Fibroblast of skin of back (primary cell): ENCODE measurements at places on chromosomes 2 and 18.
A peak's percentile ranks its signal among the peaks of the same experiment; 100 is the strongest.

DNA sequence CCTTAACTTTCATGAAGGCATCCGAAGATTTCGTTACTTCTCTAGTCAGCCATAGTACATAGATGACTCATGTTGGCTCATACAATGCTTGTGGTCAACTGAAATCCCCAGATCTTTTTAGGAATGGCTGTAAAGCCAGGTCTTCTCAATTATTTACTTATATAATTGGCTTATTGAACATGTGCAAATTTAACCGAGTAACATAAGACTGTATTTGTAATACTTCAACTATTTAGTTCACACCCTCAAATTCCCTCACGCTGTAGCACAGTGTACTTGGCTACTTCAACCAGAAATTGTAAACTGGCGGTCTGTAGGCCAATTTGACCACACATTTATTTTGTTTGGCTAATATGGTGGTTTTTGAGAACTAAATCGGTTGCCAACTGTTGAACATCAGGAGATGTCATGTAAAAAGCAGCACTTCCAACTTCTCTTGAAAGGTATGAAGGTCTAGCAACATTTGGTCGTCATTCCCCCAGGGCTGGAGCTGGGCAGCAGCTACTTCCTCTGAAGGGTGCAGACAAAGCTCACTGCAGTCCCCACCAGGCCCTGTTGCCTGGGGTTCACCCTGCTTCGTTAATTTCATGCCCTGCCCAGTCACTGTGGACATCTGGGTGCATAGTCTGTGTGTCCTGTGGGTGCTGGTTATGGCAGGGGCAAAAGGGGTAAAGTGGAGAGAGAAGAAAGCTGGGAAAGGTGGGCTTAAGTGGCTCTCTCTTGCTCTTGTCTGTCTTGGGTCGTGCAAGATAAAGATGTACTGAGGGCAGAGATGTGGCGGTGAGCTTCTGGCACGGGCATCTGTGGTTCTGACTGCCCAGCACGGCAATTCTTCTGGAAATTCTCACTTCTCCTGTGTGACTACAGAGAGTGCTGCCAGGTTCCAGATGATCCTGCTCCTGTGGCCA, 3.2 kb upstream of the SH3RF3 start:
- peak; percentile 96 for DNase-seq

GRCh38 chr2:237096201-237096600, 10.5 kb downstream of the COPS8 start:
- no peak for DNase-seq

- peak; percentile 22 for DNase-seq
Measured at GRCh38 chr2:165406173-165406572, 63.3 kb upstream of the CSRNP3 start.

- no peak for DNase-seq
Measured at GRCh38 chr18:63850636-63851035, 36.9 kb upstream of the SERPINB2 start.

DNA sequence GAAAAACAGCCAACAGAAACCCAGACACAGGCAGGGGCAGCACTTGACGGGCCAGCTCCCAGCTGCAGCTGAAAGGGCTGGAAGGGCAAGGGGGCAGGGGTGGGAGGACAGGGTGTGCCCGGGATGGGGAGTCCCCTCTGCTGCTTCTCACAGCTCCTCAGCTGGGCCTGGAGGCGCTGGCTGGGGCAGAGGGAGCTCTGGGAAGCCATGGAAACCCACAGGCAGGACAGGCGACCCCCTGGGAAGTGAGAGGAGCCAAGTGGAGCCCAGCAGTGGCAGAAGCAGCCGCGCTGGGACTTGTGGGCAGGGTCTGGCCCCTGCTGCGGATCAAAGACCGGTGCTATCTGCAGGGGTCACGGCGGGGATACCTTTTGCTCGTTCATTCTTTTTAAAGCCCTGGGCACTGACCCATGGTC, 20.7 kb downstream of the OTOF start:
- DNase-seq = no peak

- DNase-seq = no peak
Measured at GRCh38 chr2:24265212-24265611, 90.4 kb downstream of the FAM228A start.

GRCh38 chr2:45554742-45555140, 56.3 kb downstream of the SRBD1 start:
- DNase-seq = peak; percentile 44

- no peak for DNase-seq
Measured at GRCh38 chr2:7634409-7634808, 717.2 kb downstream of the RNF144A start.

GRCh38 chr2:173991856-173992588, 26.8 kb upstream of the SP3 start:
- DNase-seq = peak; percentile 79

DNA sequence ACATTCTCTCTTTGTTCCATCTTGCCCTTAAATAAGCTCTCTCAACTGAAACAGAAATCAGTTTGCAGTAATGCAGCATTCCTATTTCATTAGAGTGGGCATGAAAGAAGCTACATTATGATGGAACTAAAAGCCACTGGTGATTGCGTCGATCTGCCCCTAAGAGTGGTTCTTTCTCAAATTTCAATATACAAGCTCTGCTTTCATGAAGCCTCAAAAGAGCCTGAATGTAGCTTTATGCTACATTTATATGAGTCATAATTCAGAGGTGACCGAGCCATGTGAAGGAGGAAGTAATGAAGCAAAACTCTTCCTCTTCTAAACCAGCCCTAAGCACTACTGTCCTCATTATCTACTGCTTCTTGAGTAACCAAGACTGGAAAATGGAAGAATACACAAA, 64.8 kb upstream of the CYTIP start:
- DNase-seq = no peak

- no peak for DNase-seq
Measured at GRCh38 chr2:226508683-226509082, 290.9 kb downstream of the IRS1 start.

DNA sequence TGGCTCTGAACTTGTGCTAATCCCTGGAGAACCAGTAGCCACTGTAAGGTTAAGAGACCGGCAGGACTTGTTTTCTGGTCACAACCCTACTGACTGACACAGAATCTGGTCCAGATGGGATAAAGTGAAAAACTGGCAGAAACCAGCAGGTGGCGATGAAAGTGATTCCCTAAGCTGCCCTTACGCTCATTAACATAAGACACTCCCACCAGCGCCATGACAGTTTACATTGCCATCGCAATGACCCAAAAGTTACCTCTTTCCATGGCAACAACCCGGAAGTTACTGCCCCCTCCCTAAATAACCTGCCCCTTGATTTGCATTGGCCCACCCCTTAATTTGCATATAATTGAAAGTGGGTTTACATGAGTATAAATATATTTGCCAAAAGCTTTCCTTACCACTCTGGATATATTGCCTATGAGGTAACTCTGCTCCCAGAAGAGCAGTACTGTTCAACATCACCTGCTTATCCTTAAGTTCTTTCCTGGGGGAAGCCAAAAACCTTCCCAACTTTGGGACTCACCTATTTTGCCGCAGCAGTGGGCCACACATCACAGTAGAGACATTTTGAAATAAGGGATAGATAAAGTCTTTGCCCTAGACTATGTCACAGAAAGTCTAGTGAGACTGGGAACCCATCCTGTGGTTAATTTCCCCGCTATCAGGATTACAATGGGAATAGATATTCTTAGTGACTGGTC, 35.8 kb upstream of the AFF3 start:
- peak; percentile 29 for DNase-seq

DNA sequence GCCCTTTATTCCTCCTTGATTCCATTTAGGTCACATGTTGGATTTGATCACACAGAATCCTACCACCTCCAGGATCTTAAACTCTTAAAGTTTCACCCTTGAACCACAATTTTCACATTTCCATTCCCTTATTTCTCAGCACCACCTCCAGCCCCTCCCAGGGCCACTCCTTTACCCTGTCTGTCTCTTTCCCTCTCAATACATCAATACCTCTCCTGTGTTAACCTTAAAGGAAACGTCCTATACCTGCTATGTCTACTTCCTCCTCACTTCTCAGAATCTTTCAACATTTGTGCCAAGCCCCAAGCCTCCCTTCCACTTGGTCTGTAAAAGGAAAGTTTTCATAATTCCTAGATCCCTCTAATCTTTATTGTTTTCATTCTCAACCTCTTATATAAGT, 158.8 kb downstream of the BAZ2B start:
- peak; percentile 5 for DNase-seq

- DNase-seq = no peak
Measured at GRCh38 chr2:114368705-114369104, 73.7 kb upstream of the DPP10 start.

DNA sequence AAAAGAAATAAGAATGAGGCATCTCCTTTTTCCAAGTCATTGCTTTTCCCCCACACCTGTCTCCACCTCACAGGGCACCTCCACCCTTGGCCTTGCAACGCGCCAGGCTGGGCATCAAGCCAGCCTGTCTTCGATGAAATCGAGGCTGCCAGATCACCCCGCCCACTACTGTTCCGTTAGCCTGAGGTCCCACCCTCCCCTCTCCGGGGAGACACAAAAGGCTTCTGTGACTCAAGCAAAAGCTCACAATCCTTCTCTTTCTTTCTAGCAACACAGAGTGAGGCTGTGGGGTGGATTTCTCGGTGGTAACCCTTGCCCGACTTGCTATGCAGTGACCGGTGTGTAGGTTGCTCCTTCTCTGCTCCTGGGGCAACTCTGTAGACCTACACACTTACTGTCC, 9.9 kb downstream of the TNP1 start:
- no peak for DNase-seq

- DNase-seq = no peak
Measured at GRCh38 chr2:60409531-60409871, 144.0 kb downstream of the BCL11A start.

- DNase-seq = no peak
Measured at GRCh38 chr2:237043866-237044265, 41.8 kb upstream of the COPS8 start.

GRCh38 chr2:109690457-109690821, 76.3 kb downstream of the SOWAHC start:
- DNase-seq = no peak

- no peak for DNase-seq
Measured at GRCh38 chr18:75047240-75047961, 161.5 kb downstream of the PTGR3 start.

DNA sequence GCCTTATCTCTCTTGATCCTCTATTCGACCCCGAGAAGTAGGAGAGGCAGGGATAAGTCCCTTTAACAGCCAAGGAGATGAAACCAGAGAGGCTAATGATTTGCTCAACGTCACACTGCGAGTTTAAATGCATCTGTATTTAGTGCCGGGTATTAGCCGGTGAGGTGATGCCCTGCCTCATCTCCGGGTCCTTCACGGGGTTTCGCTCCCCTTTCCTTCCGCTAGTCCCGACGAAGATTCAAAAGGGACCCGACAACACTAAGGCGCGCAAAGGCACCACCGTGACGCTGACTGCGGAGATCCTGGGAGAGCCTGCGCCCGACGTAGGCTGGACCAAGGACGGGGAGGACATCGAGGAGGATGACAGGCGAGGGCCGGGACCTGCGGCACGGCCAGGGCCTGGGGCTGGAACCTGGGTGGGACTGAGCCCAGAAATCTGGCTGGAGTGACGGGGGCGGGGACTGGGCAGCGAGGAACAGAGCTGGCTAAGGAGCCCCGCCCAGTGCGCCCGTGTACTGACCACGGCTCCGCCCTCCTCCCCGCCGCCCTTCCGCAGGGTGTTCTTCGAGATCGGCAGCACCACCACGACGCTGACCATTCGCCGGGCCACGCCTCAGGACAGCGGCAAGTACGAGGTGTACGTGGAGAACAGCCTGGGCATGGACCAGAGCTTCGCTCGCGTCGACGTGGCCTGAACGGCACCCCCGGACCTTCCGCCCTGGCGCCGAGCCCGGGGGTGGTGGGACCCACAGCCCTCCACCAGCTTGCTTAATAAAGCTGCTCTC, 1.0 kb upstream of the GMPPA start:
- peak; percentile 78 for DNase-seq

DNA sequence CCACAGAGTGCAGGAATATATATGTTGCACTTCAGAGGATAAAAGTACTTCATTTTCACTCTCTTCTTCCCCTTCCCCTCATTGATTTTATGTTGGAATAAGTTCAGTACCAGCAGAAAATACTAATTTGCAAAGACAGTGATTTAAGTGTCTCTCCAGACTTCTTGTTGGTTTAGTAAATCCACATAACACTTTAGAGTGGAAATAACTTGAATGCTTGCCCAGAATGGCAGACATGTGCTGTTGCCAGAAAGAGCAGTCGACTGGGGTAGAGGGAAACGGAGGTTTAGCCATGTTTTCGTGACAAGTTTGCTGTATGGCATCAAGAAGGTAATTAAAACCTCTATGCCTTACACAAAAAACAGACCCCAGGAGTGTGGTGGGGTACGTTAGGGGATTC, 246.0 kb upstream of the CXCR4 start:
- no peak for DNase-seq

- DNase-seq = no peak
Measured at GRCh38 chr2:218736531-218736930, 25.9 kb downstream of the TTLL4 start.

GRCh38 chr18:9825571-9826073, 60.2 kb upstream of the TXNDC2 start:
- DNase-seq = peak; percentile 91

DNA sequence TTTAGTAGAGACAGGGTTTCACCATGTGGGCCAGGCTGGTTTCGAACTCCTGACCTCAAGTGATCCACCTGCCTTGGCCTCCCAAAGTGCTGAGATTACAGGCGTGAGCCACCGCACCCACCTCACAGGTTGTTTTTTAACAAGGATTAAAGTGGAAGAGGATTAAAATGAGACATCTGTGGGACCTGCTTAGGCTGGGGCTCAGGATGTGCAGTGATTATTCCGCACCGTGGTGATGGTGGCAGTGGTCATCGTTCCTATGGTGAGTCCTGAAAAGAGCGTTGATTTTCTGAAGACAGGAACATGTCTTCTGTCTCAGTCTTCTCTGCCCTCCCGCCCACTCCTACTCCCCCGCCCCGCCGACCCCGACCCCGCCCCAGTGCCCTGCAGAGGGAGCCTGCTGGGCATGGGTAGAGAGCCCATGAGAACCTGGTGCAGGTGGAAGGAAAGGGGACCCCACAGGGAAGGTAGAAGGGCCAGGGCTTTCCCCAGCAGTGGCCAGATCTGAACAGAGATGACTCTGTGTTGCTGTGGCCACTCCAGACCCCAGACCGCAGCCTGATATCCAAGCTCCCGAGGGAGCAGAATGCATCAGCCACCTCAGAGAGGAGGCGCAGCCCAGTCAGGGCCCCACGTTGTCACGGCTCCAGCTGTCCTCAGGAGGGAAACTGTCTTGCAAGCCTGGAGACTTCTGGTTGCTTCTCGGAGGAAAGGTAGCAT, 34.5 kb upstream of the FOSL2 start:
- peak; percentile 43 for DNase-seq

GRCh38 chr2:160892204-160892603, 268.0 kb upstream of the TANK start:
- no peak for DNase-seq

DNA sequence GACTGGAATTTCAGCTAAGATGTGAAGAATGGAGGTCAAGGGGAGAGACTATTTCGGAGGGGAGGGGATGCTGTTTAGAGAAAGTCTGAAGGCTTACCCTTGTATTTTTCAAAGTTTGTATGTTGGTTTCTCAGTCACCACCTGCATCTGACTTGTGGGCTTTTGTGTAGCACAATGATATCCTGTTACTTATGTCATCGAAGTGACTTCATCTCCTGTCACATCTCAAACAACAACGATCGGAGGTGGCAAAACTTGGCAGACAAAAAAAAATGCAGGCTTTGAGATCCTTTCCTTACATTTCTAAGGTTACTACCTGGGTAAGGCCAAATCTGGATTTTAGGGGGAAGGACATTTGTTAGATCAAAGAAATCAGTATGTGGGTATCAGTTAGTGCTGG, 11.7 kb upstream of the CXCR4 start:
- DNase-seq = no peak

- DNase-seq = no peak
Measured at GRCh38 chr2:55408918-55409868, 10.5 kb downstream of the CCDC88A start.

- DNase-seq = no peak
Measured at GRCh38 chr2:7835693-7836680, 845.9 kb upstream of the ID2 start.
